CD4-positive, CD25-positive, alpha-beta regulatory T cell (primary cell): ENCODE measurements at places on chromosomes 5 and 9.

- H3K4me1 ChIP-seq, result no peaks in the 10 kb centered on the region
- H3K27ac ChIP-seq, result no peak overlapping the region
- H3K27me3 ChIP-seq, result no peaks in the 10 kb centered on the region
Measured at GRCh38 chr5:60806591-60807243, 37.4 kb downstream of the ELOVL7 start.

DNA sequence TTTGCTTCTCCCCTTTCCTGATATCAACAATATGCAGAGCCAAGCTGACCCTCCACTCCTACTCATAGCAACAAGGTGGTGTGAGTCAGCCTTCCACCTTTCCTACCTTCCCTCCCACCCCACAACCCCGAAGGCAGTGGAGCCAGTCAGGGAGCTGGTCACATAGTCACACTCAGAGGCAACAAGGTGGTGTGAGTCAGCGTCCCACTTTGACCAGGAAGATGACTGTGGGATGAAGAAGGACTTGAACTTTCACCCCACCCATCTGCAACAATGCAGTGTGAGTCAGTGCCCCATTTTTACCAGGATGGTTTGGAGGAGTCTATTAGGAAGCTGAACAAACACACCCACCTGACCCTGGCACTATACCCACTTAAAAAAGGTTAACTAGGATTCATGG lies 30.1 kb upstream of the ZNF782 start:
- H3K27ac ChIP-seq, result no peak overlapping the region
- DNase-seq, result no peak
- H3K36me3 ChIP-seq, result no peaks in the 10 kb centered on the region

GRCh38 chr9:96327694-96328352 lies 25.8 kb upstream of the HSD17B3 start:
- peak; percentile 53 for DNase-seq
- H3K27ac ChIP-seq, result no peak overlapping the region
- H3K4me3 ChIP-seq, result no peak overlapping the region
- H3K36me3 ChIP-seq, result peaks cover 4% of the 10 kb centered on the region
- H3K27me3 ChIP-seq, result no peaks in the 10 kb centered on the region

DNA sequence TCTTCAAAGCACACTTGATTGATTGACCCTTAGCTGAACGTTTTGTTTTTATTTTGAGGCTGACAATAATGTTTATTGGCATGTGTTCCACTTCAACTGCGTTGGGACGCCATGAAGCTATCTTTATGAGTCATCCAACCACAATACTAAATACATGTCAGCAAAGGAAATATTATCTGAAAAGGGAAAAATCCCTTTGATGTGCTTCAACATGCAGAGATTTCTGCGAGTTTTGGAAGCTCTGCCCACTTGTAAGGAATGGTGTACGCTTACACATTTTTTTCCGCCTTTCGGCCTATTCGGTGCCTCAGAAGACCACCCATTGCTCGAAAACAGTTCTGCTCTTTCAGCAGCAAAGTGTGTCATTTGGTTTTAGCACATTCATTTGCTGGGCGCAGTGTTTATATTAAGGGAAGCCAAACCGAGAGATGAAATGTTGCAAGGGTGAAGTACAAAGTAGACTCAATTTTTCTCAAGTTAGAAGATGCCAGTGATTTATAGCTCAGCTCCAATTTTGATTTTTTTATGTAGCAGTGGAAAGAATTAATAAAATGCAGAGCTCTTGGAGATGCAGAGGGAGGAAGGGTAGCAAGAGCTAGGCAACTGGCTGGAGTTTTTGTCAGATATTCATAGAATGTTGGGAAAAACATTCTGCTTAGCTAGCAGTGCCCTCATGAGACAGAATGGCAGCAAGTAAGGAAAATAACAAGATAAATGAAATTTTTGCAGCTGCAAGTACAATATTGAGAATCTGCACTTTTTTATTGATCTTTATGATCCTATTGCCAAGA lies 68.9 kb downstream of the PRDM6 start:
- no peaks in the 10 kb centered on the region for H3K4me1 ChIP-seq
- H3K36me3 ChIP-seq, result no peaks in the 10 kb centered on the region
- no peaks in the 10 kb centered on the region for H3K27me3 ChIP-seq
- no peak for DNase-seq
- H3K4me3 ChIP-seq, result no peak overlapping the region

DNA sequence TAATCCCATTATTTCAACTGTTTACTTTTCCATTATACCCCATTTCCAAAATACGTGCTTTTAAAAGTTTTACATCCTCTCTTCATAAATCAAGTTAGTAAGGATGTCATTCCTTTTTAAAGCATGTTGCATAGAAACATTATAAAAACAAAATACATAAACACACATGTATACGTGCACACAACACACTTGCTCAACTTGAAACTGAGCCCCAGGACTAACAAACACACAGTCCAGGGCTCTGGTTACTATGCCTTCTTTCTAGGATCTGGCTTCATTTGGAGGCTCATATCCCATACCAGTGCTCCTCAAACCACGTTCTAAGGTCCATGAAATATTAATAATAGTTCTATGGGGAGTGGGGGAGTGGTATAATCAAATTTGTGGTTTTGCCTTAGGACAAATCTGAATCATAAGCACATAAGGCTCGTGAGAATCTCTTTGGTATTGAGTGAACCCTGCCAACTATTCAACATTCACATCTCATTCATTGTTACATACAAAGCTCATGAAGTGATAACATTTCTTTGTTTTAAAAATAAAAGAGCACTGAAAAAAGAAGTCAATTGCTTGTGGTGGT lies 55.2 kb downstream of the NFIB start:
- no peak for DNase-seq
- no peaks in the 10 kb centered on the region for H3K36me3 ChIP-seq
- no peaks in the 10 kb centered on the region for H3K27me3 ChIP-seq
- no peak overlapping the region for H3K27ac ChIP-seq
- no peaks in the 10 kb centered on the region for H3K4me1 ChIP-seq
- no peak overlapping the region for H3K4me3 ChIP-seq

DNA sequence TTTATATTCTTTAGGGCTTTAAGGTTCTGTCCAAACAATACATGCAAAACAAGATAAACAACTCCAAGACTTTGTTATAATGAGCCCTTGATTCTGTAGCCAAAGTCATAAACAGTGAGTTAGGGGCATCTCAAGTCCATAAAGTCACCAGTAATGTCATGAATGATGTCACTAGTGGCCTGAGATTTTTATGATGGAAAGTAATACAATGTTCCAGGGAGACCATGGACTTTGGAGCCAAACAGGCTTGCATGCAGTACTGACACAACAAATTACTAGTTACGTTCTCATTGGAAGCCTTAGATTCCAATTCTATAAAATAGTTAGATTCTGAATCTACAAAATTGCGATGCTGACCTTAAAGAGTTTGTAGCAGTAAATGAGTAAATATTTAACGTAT lies 280.0 kb downstream of the HINT1 start:
- DNase-seq, result no peak
- H3K36me3 ChIP-seq, result no peaks in the 10 kb centered on the region
- no peaks in the 10 kb centered on the region for H3K4me1 ChIP-seq
- no peak overlapping the region for H3K27ac ChIP-seq

- no peaks in the 10 kb centered on the region for H3K36me3 ChIP-seq
- no peak for DNase-seq
- peaks cover under 1% of the 10 kb centered on the region for H3K27me3 ChIP-seq
- no peak overlapping the region for H3K4me3 ChIP-seq
- H3K4me1 ChIP-seq, result no peaks in the 10 kb centered on the region
- no peak overlapping the region for H3K27ac ChIP-seq
Measured at GRCh38 chr5:33929925-33930690, 6.1 kb upstream of the RXFP3 start.

DNA sequence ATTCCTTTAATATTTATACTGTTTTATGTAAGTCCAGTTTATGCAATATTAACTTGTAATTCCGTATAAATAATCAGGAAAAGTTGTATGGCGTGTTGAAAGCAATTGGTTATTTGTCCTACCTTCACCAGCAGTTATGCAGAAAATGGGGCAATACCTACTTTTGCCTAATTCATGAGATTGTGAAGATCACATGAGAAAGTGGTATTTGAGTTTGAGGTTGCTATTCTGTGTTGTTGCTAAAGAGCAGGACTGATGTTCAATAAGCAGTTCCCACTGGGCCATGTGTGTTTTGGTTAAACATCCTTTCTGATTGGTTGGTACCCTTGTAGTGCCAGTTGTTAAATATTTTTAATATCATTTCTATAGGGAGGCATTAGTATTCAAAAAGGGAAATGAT lies 3.2 kb downstream of the TGFBR1 start:
- peaks cover 78% of the 10 kb centered on the region for H3K4me1 ChIP-seq
- no peaks in the 10 kb centered on the region for H3K36me3 ChIP-seq
- no peak overlapping the region for H3K27ac ChIP-seq
- H3K27me3 ChIP-seq, result no peaks in the 10 kb centered on the region
- peak overlapping the region; percentile 93 for H3K4me3 ChIP-seq
- no peak for DNase-seq

DNA sequence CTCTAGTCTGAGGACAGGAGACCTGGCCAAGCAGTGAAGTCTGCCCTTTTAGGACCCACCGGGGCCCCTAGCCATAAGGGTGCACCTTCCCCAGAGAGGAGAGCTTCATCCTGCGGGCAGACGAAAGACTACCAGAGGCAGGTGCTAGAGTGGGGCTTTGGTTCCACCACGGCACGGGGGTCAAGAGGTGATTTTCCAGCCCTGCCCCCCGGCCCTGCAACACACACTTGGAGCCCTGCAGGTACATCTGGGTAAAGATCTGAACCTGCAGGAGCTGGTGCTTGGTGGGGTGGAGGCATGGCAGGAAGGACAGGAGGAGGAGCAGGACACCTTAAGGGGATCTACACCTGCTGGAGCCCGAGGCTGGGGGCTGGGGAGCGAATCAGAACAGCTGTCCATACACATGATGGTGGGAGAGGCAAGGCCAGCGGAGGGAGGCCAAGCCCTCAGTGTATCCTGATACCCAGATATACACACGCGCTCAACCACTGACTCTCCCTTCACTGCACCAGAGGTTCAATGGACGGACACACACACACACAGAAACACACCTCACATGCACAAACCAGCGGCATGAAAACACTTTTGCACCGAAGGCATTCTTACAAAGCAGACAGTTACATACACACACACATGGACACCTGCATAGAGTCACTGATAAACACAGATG lies 98.4 kb upstream of the MVB12B start:
- H3K36me3 ChIP-seq, result no peaks in the 10 kb centered on the region
- H3K4me1 ChIP-seq, result no peaks in the 10 kb centered on the region
- no peak overlapping the region for H3K4me3 ChIP-seq

GRCh38 chr5:122170620-122171019 lies 41.3 kb downstream of the ZNF474 start:
- H3K27ac ChIP-seq, result no peak overlapping the region
- H3K27me3 ChIP-seq, result no peaks in the 10 kb centered on the region
- no peak for DNase-seq
- no peak overlapping the region for H3K4me3 ChIP-seq
- H3K36me3 ChIP-seq, result no peaks in the 10 kb centered on the region
- no peaks in the 10 kb centered on the region for H3K4me1 ChIP-seq

GRCh38 chr9:76490249-76490990 lies 31.4 kb downstream of the GCNT1 start:
- H3K36me3 ChIP-seq, result no peaks in the 10 kb centered on the region
- H3K4me3 ChIP-seq, result no peak overlapping the region
- DNase-seq, result no peak
- H3K27ac ChIP-seq, result no peak overlapping the region
- H3K4me1 ChIP-seq, result peaks cover 6% of the 10 kb centered on the region

DNA sequence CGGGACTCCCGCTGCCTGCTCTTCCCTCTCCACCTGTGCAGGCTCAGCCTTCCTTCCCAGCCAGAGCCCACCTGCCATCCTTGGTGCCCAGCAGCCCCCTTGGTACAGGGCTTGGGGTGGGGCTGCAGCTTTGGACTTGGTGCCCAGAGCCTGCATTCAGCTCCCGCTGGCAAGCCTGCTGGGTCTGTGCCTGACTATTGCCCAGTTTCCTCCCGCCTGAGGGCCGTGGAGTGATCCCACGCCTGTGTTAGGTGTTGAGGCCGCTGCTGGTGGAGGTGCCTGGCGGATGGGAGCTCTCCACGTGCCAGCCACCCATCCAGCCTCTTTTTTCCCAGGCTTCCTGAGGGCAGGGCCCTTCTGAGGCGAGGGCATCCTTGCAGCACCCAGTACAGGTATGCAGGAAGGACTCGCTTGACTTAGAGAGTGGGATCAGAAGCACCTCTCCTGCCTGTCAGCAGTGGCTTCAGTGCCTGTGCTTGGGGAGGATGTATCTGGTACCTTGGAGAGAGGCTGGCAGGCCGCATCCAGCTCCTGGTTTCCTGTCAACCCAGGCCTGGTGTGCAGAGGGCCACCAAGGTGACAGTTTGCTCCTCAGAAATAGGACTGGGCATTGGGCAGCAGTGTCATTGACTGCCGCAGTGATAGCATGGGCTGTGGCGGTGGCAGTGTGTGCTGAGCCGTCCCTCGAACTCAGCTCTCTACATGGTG lies 7.8 kb downstream of the RXRA start:
- H3K4me1 ChIP-seq, result no peaks in the 10 kb centered on the region
- H3K4me3 ChIP-seq, result no peak overlapping the region
- no peak overlapping the region for H3K27ac ChIP-seq
- no peaks in the 10 kb centered on the region for H3K27me3 ChIP-seq
- no peaks in the 10 kb centered on the region for H3K36me3 ChIP-seq

DNA sequence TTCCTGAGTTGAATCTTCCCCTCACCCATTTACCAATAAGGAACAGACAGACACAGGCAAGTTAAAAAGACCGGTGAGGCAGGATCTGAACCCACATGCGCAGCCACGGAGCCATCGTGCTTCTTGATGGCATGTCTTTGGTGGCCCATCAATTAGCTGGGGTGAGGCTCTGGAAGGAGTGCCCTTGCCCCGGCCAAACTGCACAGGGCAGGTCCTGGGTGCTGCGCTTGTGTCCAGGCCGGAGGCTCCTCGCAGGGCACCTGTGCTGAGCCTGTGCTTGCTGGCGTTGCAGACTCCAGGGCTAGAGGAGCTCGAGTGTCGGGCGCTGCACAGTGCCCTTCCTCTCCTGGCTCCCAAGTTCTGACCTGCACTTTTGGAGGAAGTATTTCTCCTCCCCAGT lies 66.4 kb downstream of the PSMB7 start:
- no peak overlapping the region for H3K27ac ChIP-seq
- H3K4me1 ChIP-seq, result no peaks in the 10 kb centered on the region
- H3K27me3 ChIP-seq, result no peaks in the 10 kb centered on the region
- H3K36me3 ChIP-seq, result peaks cover 61% of the 10 kb centered on the region
- no peak overlapping the region for H3K4me3 ChIP-seq
